ENCODE measurements at places on chromosomes 5 and 9.

- DNase-seq: no peak
Observed at GRCh38 chr5:80912479-80912878, 47.7 kb upstream of the RASGRF2 start.

GRCh38 chr9:109477258-109478050, 20.7 kb downstream of the PTPN3 start:
- peak; percentile 61 for DNase-seq

DNA sequence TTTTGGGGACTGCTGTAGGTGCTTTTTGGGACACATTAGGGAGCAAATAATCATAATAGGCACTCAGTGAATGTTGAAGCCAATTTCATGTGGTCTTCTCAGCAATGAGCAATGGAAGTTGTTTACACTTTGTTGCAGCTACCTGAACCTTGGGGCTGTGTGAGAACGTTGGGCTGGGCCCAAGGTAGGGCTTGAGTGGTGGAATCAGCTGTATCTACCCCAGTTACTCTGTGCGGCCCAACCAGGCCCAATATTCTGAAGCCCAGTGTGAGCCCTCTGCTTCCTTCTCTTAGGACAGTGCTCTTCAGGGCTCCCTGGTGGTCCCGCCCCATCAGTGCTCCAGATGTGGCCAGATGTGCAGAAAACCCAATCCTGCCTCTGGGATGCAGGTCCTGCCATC, 38.4 kb downstream of the MAST4 start:
- DNase-seq: no peak

DNA sequence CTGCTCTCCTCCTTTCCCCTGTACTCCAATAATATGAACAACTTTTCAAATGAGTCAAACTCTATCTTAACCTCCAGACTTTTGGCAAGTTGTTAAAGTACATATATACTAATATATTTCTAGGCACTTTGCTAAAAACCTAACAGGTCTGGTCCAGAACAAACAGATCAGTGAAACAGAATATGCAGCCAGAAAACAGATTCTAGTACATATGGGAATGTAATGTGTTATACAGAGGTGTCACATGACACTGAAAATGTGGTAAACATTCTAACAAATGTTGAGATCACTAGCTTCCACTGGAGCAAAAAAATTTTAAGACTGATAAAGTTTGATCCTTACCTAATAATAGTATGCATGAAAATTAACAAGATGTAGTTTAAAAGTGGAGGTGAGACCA, 136.9 kb downstream of the OR2K2 start:
- no peak for DNase-seq
